ENCODE measurements at places on chromosomes 3 and 15.

- no peak for DNase-seq
These were observed 141.5 kb upstream of the TBL1XR1 start for GRCh38 chr3:177338697-177339219.

- no peak for DNase-seq
These were observed 8.9 kb downstream of the CISH start for GRCh38 chr3:50602595-50603191.

DNA sequence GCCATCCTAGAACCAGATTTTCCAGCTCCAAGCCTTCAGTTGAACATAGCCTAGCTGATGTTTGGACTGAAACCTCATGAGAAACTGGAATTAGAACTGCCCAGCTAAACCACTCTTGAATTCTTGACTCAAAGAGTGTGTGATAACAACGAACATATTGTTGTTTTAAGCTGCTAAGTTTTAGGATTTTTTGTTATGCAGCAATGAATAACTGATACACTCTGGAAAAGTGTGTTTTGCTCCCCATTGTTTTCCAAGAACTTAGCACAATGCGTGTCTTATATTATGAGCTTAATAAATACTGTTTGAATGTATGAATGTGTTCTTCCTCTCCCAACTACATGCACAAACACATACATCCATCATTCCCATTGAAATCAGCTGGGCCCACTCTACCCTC, 379.6 kb downstream of the EDEM1 start:
- DNase-seq: no peak

- DNase-seq: no peak
These were observed 3.0 kb downstream of the CCR2 start for GRCh38 chr3:46356909-46357308.

GRCh38 chr3:28982906-28983305, 298.0 kb upstream of the RBMS3 start:
- no peak for DNase-seq

- DNase-seq: no peak
These were observed 758.4 kb upstream of the ROBO1 start for GRCh38 chr3:80526153-80526552.

- DNase-seq: peak; percentile 66
These were observed 36.4 kb downstream of the CEP152 start for GRCh38 chr15:48774484-48774883.

DNA sequence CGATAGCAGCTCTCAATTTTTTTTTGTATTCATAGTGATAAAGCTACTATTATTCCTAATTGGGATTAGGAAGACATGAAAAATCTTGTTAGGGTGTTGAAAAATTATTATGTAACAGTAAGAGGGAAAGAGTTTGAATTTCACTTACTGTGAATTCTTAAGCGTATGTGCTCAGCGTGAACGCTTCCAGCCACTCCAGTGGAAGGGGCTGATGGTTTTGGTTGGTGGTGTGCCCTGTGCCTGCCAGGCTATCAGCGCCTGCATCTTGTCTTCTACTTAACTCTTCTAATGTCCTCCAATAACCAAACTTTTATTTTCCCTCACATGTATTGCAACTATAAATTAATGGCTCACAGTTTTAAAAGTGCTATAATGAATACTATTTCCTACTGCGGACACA, 22.5 kb downstream of the CDIN1 start:
- DNase-seq: no peak

DNA sequence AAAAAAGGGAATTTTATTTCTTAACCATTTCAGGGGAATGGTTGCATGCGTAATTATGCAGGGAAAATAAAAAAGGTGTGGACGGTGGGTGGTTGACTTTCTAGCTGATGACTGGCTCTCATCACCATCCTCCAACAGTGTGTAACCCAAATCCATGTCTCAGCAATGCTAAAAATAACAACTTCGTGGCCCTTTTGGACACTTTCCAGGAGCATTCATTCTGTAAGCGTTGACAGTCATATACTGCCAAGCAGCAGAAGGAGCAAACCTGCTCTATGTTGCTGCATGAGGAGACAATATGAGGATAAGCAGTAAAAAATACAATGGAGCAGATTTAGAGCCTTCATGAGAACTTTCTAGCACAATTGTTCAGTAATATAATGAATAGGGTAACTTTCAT, 189.1 kb downstream of the ANXA2 start:
- no peak for DNase-seq

DNA sequence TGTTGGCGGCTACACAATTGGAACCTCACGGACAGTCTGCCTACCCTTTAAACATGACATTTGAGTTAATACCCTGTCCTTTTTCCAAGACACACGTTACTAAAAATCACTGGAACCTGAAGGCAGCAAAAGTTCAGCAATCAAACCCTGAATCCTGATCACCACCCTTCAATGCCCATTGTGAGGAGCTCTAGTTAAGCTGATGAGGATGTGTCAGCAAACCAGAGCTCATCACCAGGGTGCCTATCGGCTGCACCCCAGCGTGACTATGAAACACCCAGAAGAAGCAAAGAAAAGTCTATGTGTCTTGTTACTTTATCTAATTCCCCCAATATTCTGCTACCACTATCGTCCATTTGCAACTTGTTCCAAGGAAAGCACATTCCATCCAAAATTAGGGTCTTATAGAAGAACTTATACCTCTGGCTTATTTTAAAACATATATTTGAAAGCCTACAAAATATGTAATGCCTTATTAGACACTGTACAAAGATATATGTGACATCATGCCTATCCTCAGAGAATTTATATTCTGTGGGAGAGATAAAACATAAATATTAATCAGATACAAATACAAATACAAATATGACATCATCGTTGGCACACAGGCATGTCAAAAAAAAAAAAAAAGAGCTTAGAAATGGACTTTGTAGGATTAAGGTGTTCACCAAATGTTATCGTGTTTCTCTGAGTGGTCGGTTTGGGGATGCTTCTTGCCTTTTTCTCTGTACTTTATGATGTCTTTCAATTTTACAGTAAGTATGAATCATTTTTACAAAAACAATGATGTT, 219.7 kb upstream of the SETMAR start:
- DNase-seq: no peak

DNA sequence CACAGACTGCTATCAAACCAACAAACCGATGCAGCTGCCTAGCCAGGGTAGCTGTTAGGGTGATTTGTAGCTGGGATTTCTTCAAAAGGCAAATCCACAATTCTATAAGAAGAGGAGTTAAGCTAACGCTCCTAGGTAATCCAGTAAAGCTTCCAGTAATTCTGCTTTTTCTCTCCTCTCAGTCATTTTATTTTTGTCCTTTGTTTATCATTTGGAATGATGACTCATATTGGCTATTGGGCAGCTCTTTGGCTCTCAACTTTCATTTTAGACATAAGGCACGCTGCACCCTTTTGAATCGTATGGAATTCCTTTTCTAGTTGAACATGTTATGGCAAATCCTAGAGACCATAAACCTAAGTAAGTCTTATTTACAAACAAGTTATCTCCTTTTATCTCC, 53.2 kb upstream of the PPARG start:
- DNase-seq: no peak
